ENCODE measurements at places on chromosomes 5 and 9.

DNA sequence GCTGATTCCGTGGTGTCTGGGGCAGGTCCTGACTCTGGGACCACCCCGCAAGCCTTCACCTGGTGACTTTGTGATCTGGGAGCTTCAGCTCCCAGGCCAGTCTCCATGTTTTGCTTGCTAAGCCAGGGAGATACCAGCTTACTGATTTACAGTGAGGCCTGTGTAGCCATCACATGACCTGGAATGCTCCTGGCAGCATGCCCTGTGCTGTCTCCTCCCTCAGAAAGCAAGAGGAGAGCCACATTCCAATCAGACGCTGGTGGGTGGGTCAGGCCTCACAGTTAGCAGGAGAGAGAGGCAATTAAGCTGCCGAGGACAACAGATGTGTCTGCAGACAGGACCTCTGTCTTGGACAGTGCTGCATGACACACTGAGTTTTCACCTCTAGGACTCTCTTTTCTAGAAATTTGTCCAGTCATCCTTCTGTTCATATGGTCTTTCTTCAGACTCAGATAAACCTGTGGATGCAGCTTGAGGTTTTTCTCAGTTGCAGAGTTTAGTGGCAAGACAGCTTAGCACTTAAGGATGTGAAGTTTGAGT is 24.4 kb upstream of the GRPEL2 start:
- peak; percentile 97 for DNase-seq

DNA sequence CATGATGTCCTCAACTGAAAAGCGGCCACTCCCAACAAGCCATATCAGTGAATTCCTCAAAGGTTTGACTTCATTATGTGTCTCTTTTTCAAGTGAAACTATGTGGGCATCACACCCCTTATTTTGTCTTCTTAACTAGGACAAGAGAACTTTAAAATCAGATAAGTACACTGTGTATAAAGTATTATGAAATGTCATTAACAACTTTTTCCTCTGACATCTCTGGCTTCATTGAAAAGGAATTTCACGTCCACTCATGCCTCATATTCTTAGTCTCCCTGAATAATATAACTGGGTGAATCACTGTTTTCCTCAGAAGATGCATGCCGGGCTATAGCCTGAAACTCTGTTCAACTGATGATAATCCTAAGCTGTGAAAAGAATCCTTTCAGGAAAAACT is 415.8 kb downstream of the ACTL7B start:
- peak; percentile 83 for DNase-seq

GRCh38 chr9:137299203-137299565 is 2.9 kb downstream of the NRARP start:
- DNase-seq, result no peak

- peak; percentile 77 for DNase-seq
These were observed 613 bp downstream of the ZBTB5 start for GRCh38 chr9:37464426-37465248.

GRCh38 chr9:77817590-77818311 is 169.6 kb upstream of the GNA14 start:
- DNase-seq, result no peak

GRCh38 chr9:100346836-100347235 is 5.9 kb downstream of the TEX10 start:
- DNase-seq, result peak; percentile 82

DNA sequence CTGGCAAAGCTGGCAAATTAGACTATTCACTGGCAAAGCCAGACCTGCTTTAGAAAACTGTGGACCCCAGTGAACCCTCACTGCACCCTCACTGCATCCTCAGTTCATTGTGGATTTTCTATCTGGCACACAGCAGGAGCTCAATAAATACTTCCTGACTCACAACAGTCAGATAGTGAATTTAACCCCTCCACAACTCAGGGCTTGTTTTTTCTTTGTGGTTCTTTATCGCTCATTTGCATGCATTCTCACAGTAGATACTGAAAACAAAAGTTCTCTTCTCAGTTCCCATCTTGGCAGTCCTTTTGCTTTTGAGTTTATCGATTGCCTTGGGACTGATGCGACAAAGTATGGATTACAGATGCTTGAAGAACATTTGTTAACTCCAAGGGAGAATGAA is 99.8 kb downstream of the ACTL7B start:
- DNase-seq, result no peak

DNA sequence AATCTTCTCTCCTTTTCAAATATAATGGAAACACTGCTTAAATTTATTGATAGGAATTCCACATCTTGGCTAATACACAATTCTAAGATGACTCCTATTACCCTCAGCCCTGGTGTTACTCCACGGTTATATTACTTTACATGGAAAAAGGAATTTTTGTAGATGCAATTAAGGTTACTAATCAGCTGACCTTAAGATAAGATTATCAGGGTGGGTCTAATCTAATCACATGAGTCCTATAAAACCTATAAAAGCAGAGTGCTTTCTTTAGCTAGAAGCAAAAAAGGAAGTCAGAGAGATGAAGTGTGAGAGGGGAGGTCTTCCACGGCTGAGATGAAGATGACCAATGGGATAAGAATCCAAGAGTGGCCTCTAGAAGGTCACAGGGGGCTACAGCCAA is 268.6 kb downstream of the PDE4D start:
- DNase-seq, result no peak

DNA sequence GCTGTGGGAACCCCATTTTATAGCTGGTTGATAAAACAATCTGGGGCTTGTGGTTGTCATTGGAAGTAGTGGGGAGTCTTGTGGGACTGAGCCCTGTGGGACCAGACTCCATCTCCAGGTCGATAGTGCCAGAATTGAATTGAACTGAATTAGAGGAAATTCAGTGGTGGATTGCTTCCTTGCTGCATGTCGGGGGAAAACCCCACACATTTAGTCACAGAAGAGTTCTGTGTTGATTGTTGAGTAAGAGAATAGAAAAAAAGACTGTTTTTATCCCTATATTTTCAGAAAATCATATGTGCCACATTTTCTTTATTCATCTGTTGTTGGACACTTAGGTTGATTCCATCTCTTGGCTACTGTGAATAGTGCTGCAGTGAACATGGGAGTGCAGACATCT is 209.7 kb downstream of the ARHGEF28 start:
- DNase-seq, result no peak

- peak; percentile 51 for DNase-seq
These were observed 3.5 kb downstream of the RXFP3 start for GRCh38 chr5:33939556-33940262.

- no peak for DNase-seq
These were observed 980.1 kb upstream of the WWC1 start for GRCh38 chr5:167311340-167311739.

- DNase-seq, result no peak
These were observed 514.8 kb upstream of the ADAMTS16 start for GRCh38 chr5:4625206-4625896.

GRCh38 chr9:136196404-136197083 is 8.4 kb downstream of the LHX3 start:
- no peak for DNase-seq

DNA sequence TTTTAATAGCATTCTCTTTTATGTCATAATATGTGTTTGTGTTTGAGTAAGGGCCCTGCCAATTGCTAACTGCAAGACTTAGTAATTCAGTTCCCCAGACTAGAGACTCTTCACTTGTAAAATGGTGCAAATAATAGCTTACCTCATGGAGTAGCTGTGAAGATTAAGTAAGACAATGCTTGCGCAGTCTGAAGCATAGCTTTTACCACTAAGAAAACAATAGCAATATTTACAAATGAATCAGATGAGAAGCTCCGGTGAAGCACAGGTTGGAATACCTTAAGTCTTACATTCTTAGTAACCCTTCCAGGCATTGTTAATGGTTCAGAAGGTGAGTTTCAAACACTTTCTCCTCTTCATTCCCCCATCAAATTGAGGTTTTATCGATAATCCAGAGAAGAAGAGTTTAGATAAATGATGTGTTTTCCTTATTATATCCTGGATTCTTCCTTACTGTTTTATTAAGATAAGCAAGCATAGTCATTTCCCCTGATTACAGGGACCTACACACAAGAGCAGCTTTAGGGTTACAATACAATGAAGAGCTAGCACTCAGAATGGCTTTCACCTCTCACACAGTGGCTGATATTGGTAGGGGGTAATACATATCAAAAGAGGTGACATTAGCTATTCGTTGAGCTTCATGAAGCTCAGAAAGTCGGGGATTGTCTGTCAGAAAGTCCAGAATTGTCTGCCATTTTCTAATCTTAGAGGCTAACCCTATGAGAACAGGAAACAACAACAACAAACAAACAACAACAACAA is 96.4 kb upstream of the EDIL3 start:
- peak; percentile 23 for DNase-seq

- no peak for DNase-seq
These were observed 24.8 kb upstream of the PDCD1LG2 start for GRCh38 chr9:5485378-5486085.

- DNase-seq, result peak; percentile 85
These were observed 80.8 kb downstream of the LMNB1 start for GRCh38 chr5:126857472-126858410.

GRCh38 chr5:120913396-120913795 is 449.3 kb downstream of the PRR16 start:
- no peak for DNase-seq

- DNase-seq, result no peak
These were observed 7.6 kb downstream of the SLC36A3 start for GRCh38 chr5:151295791-151296477.

DNA sequence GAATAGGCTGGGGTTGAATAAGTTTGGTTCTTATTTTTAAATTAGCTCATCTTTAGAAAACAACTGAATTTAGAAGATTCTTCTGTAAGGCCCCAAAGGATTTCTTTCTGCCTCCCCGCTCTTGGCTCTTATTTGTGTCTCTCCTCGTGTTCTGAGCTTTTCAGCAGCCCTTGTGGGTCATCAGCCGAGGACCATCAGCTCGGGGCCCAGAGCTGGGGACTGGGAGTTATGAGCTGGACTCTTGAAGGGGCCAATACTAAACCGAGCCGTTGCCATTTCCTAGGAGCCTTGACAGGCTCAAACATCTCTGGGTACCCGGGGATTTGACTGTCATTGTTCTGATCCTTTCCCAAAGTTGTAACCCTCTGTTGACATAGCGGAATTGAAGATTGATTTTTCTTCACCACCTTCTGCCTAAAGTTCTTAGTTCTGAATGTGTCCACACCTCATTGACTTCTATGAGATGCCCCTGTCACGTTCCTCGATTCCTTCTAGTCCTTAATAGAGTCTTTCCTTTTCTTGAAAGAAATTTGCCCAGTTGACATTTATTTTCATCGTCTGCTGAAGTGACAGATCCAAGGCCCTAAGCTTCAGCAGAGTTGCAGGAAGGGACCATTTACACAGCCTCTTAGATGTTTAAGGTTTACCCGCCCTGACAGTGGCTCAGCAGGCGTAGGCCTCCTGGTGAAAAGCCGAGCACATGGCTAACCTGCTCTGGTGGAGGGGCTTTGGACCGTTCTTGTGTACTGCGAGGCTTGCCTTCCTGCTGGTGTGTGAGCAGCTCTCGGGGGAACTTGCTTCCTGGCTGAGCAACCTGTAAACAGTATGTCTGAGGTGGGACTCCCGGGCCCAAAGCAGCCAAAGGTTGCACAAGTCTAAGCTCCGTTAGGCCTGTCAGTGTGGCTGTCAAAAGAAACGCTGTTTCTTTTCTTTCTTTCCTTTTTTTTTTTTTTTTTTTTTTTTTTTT is 24.0 kb downstream of the ABL1 start:
- DNase-seq, result peak; percentile 29

DNA sequence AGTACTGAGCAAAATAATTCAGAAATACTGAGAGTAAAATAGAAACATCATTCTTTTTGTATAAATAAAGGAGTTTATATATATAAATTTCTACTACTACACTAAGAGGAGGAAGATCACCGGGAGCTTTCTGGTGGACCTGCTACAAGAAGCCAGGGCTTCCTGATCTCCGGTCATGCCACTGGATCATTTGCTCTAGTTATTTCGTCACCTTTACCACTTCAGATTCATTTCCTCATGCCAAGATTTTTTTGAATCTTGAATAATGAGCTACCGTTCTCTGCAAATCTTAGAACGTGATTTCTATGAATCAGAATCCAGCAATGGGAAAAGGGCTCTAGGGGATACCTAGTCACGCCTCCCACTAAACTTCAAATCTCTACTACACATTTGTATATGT is 51.9 kb upstream of the TBC1D9B start:
- DNase-seq, result no peak

DNA sequence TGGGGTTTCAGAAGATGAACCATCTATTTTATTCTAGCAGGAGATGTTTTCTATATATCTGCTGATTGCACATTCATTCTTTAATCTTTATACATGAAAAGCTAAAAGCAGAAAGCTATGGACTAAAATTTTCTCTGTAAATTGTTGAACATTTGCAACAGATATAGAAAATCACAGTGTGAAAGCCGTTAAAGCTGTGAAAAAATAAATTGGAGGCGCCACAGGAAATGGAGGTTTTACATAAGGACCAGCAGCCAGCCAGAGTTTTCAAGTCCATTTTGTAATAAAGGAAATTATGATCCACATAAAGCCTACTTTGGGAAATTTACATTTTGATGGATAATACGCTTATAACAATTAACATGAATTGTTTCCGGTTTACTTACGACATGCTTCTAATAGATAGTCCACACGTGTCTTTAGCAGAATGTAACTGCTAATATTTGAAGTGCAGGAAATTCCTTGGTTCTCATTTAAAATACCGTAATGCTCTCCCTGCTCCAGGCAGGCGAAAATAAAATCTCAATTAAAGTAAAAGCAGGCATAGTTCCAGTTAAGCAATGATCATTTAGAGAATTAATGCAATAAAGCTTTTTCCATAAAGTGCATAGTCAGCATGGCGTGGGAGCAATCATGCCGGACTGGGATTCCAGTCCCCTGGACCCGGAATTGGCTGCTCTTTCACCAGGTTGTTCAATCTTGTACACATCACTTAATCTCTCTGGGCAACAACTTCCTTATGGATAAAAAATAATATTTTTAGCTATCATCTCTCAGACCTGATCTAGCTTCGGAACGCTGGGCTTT is 445.4 kb downstream of the ZNF608 start:
- no peak for DNase-seq

DNA sequence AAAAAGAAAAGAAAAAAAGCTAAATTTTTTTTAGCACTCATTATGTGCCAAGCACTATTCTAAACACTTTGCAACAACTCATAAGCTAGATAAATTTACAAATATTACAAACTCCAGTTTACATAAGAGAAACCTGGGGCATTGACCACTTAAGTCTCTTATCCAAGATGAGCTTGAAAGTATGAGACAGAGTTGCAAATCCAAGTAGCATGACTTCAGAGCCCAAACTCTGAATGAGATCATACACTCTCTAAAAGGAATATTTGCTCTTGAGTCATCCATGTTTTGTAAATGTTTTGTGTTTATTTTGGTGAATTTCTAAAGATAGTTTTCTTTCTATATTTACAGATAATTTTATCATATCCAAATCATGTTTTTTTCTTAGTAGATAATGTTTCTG is 4.0 kb upstream of the SHOC1 start:
- peak; percentile 87 for DNase-seq
